ENCODE measurements at places on chromosomes 12 and 14. TPM values are rescaled to one million over a fixed set of nuclear protein-coding genes. Genes with fewer than 3 reads are reported as not detected.
A peak's percentile ranks its signal among the peaks of the same experiment; 100 is the strongest.

DNA sequence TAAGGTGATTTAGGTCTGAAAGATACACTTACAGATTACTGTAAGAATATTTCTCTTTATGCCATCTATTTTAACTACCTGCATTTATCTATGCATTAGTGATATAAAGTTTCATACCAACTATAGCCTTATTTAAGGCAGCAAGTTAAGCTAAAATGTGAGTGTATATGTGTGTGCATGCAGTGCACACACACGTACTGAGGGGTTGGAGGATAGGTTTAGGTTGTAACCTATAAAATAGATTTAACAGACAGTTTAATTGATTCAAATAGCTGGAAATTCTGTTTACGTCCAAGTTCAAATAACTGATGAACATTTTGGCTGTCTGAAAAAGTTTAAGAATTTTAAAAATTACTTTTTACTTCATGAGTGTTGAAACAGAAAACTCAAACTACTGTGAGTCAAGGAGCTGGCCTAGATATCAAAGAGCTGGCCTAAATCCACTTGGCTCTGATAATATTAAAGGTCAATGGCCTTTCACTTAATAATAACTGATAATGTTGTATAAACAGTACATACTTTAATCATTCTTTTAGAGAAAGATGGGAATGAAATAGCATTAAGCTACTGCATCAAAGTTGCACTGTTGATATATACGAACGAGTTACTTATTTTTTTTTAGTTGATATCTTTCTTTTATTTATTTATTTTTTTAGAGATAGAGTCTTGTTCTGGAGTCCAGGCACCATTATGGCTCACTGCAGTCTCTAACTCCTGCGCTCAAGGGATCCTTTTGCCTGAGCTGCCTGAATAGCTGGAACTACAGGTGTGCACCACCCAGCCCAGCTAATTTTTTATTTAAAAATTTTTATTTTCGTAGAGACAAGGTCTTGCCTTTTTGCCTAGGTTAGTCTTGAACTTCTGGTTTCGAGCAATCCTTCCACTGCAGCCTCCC, 13.8 kb upstream of the KCNJ8 start:
- no peaks in the 10 kb centered on the region for H3K36me3 ChIP-seq
- H3K27ac ChIP-seq = no peak overlapping the region
- no peaks in the 10 kb centered on the region for H3K27me3 ChIP-seq
- H3K4me1 ChIP-seq = no peaks in the 10 kb centered on the region
- H3K4me3 ChIP-seq = no peak overlapping the region

Gene GDF3
- total RNA-seq = not detected

- H3K27ac ChIP-seq = no peak overlapping the region
- no peaks in the 10 kb centered on the region for H3K36me3 ChIP-seq
These were observed 249.5 kb upstream of the DCN start for GRCh38 chr12:91432089-91432488.

Gene CLEC9A
- total RNA-seq = not detected

- peak; percentile 35 for DNase-seq
- H3K27ac ChIP-seq = no peak overlapping the region
- no peaks in the 10 kb centered on the region for H3K36me3 ChIP-seq
- no peak overlapping the region for H3K4me3 ChIP-seq
- no peaks in the 10 kb centered on the region for H3K4me1 ChIP-seq
- no peaks in the 10 kb centered on the region for H3K27me3 ChIP-seq
These were observed 30.3 kb downstream of the DMAC2L start for GRCh38 chr14:50342221-50343078.

DNA sequence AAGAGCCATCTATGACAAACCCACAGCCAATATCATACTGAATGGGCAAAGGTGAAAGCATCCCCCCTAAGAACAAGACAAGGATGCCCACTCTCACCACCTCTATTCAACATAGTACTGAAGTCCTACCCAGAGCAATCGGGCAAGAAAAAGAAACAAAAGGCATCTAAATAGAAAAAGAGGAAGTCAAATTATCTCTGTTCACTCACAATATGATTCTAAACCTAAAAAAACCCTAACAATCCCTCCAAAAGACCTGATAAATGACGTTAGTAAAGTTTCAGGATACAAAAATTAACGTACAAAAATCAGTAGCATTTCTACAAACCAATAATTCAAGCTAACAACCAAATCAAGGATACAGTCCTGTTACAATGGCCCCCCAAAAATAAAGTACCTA, 26.9 kb downstream of the MDM1 start:
- no peaks in the 10 kb centered on the region for H3K4me1 ChIP-seq
- peaks cover 6% of the 10 kb centered on the region for H3K36me3 ChIP-seq
- no peak overlapping the region for H3K4me3 ChIP-seq
- no peak overlapping the region for H3K27ac ChIP-seq
- no peaks in the 10 kb centered on the region for H3K27me3 ChIP-seq
- DNase-seq = no peak

DNA sequence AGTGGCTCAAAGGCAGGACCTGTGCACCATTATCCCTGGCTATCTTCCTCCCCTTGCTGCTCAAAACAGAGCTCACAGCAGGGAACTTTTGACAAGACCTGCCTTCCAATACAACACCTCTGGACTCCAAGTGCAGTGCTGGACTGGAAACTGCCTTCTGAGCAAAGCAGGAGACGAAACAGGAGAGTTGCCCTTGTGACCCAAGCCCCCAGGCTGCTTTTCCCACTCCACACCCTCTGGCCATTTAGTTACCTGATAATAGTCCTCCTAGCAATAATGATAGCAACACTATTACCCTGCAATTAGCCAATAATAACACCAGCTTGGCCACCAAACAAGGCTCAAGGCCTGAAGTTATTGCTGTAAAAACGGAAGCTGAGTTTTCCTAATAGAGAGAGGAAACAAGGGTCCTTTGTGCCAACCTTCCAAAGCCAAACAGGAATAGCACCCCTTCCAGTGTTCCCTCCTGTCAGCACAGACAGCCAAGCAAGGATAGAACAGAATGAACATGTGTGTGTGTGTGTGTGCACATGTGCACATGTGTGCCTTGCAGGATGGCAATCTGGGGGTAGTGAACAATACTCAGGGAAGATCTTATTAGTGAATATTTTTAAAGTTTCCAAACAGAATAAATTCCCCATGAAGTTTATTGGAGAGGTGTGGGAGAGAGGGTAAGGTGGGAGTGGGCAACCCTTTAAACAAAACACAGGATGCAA, 9.2 kb upstream of the KRT73 start:
- H3K4me1 ChIP-seq = peaks cover 32% of the 10 kb centered on the region
- no peak overlapping the region for H3K27ac ChIP-seq
- no peak for DNase-seq
- H3K36me3 ChIP-seq = no peaks in the 10 kb centered on the region
- H3K27me3 ChIP-seq = no peaks in the 10 kb centered on the region
- no peak overlapping the region for H3K4me3 ChIP-seq

DNA sequence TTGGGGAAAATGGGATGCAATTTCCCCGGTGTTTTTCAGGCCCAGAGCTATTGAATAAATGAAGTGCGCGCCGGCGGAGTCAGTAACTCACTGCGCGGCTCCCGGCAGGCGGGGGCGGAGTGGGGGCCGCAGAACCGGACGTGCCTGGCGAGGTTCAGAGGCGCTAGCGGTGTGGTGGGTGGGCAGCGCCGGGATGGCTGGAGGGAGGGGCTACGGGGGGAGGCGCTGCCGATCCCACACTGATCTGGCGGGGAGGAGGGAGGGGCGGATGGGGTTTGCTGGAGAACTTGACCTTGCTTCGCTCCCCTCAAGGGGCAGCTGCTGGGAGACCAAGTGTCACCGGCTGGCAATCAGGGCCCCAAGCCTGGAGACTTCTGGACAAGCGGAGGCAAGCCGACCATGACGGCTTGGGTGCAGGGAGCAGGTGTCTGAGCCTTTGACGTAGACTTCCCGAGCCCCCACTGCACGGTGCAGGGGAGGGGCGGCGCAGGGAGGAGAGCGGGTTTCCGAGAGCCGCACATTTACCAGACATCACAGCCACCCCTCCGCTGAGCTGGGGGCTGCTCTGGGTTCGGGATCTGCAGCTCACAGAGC, 174.1 kb upstream of the RTL1 start:
- DNase-seq = no peak
- no peaks in the 10 kb centered on the region for H3K4me1 ChIP-seq

DNA sequence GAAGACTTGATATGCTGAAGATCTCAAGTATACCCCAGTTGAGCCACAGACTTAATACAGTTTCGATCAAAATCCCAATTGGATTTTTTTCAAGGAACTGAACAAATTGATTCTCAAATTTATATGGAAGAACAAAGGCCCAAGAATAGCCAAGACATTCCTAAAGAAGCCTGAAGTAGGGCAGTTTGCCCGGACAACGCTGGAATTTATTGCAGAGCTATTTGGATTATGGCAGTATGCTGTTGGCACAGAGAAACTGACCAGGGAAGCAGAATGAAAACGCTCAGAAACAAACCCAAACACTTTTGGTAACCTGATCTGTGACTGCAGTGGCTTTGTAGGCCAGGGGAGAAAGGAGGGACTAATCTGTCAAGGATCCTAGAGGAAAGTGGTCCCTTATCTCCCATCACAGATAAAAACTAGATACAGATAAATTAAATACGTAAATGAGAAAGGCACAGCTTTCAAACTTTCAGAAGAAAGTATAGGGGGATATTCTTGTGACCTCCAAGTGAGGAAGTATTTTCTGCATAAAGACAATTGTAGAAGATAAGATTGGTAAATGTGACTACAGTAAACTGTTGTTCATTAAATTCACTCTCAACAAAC, 35.9 kb upstream of the GSC start:
- DNase-seq = no peak
- no peaks in the 10 kb centered on the region for H3K36me3 ChIP-seq
- no peak overlapping the region for H3K4me3 ChIP-seq
- no peaks in the 10 kb centered on the region for H3K27me3 ChIP-seq
- H3K27ac ChIP-seq = no peak overlapping the region
